ENCODE measurements at places on chromosomes 3 and 15.

DNA sequence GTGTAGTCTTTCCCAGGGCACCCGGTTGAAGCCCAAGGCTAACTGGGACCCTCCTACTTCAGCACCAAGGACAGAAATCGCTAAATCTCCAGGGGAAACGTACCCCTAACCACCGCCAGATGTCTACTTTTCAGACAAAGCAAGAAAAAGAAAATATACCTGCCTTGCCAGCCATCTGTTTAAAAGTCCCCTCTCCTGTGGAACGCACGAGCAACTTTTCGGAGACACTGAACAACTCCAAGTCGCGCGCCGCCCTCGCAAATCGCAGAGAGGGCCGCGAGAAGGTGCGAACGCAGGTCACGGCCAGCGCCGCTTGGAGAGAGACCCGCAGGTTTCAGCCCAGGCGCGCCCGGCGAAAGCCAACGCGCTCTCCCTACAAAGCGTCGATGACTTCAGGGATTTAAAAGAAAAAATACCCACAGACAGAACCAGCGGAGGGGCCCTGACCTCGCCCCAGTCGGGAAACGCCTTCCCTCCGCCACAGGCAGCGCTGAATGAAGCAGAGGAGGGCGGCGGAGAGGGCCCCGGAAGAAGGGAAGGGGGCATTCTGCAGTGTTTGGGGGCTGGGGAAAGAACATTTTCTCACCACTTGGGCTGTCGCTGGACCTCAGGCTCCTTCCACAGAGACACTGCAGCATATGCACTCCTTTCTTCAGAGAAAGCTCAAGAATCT, 213.1 kb downstream of the FGF12 start:
- H3K27ac ChIP-seq = no peak overlapping the region
- H3K36me3 ChIP-seq = no peaks in the 10 kb centered on the region
- no peaks in the 10 kb centered on the region for H3K4me1 ChIP-seq
- H3K4me3 ChIP-seq = no peak overlapping the region

GRCh38 chr3:21889166-21889565, 138.2 kb upstream of the ZNF385D start:
- no peaks in the 10 kb centered on the region for H3K36me3 ChIP-seq
- no peak overlapping the region for H3K4me3 ChIP-seq
- no peaks in the 10 kb centered on the region for H3K4me1 ChIP-seq
- no peak overlapping the region for H3K27ac ChIP-seq
- no peaks in the 10 kb centered on the region for H3K27me3 ChIP-seq

GRCh38 chr3:169457807-169458697, 205.5 kb downstream of the MECOM start:
- no peak for DNase-seq
- no peaks in the 10 kb centered on the region for H3K4me1 ChIP-seq
- H3K27ac ChIP-seq = no peak overlapping the region
- H3K36me3 ChIP-seq = no peaks in the 10 kb centered on the region
- H3K4me3 ChIP-seq = no peak overlapping the region

- no peaks in the 10 kb centered on the region for H3K27me3 ChIP-seq
- no peaks in the 10 kb centered on the region for H3K36me3 ChIP-seq
- peaks cover 15% of the 10 kb centered on the region for H3K4me1 ChIP-seq
- no peak for DNase-seq
These were observed 13.2 kb upstream of the TRANK1 start for GRCh38 chr3:36957862-36958686.

- no peaks in the 10 kb centered on the region for H3K27me3 ChIP-seq
- H3K27ac ChIP-seq = no peak overlapping the region
- H3K36me3 ChIP-seq = no peaks in the 10 kb centered on the region
- H3K4me1 ChIP-seq = no peaks in the 10 kb centered on the region
- H3K4me3 ChIP-seq = no peak overlapping the region
These were observed 174.2 kb downstream of the NR1D2 start for GRCh38 chr3:24119321-24119751.

DNA sequence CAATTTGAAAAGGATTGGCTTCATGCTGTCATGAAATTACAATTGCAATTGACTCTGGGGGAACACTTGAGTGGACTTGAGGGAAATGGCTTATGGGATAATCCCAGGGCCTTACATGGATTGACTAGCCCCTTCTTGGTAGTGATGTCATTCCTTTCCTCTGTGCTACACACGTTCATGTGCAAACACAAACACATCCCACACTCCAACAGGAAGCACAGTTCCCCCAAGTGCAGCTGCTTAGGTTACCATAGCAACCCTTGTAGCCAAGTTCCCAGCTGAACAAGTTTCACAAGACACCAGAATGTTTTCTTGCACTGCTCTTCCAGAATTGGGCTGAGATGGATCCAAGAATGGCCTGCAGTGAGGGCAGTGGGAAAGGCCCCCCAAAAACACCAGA, 217.0 kb downstream of the ZNF621 start:
- no peak overlapping the region for H3K27ac ChIP-seq
- no peak for DNase-seq
- no peaks in the 10 kb centered on the region for H3K27me3 ChIP-seq

DNA sequence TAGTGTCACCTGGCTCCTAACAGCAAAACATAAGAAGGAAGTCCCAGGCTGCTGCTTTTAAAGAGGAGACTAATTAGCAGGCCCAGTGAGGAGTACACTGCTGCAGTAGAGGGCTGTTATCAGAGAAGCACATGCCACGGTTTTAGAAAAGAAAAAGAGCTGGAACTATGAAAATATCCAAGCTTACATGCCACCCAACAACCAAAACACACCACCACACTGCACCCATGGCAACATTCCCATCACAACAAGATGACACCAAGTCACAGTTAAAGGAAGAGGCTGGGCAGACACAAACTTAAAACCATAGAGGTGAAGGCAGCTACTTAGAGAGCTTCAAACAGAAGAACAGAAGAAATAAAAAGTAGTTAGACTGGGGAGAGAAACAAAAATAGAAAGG, 37.0 kb downstream of the NPTN start:
- H3K36me3 ChIP-seq = no peaks in the 10 kb centered on the region
- H3K27ac ChIP-seq = 0 out of 2 replicates have a peak overlapping the region, but pooled peaks have one; percentile 28
- H3K4me1 ChIP-seq = peaks cover 26% of the 10 kb centered on the region
- no peaks in the 10 kb centered on the region for H3K27me3 ChIP-seq
- DNase-seq = no peak

GRCh38 chr3:138567403-138567802, 26.7 kb downstream of the CEP70 start:
- H3K27me3 ChIP-seq = no peaks in the 10 kb centered on the region
- peak; percentile 61 for DNase-seq
- H3K36me3 ChIP-seq = no peaks in the 10 kb centered on the region
- no peak overlapping the region for H3K4me3 ChIP-seq
- no peaks in the 10 kb centered on the region for H3K4me1 ChIP-seq
